Right ventricle myocardium superior (tissue), 1 donor: ENCODE measurements at places on chromosomes 6 and 20. TPM values are rescaled to one million over a fixed set of nuclear protein-coding genes. Genes with fewer than 3 reads are reported as not detected.
A peak's percentile ranks its signal among the peaks of the same experiment; 100 is the strongest.

CTSA gene
- total RNA-seq, result 113 TPM

SLC22A23 gene
- total RNA-seq, result 5.4 TPM

DNA sequence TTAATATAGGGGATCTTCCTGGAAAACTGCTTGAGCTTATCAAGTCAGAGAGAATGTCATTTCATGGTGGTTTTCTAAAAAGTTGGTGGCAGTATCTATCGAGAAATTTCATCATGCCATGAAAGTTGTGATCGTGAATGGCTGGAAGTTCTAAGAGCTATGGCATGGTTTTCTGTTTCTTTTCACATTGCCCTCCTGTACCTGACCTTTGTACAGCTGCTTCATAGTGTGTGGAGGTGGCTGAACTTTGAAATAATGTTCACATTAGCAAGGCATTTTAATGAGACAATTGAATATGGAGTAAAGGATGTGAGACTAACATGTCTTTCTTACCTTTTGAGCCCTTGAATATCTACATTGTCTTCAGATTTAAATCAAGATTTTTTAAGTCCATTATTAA lies 278.2 kb upstream of the ID4 start:
- DNase-seq, result no peak

BPIFA1 gene
- not detected for total RNA-seq

GRCh38 chr6:53042112-53042511 lies 23.1 kb upstream of the FBXO9 start:
- DNase-seq, result no peak

- peak; percentile 41 for DNase-seq
These were observed 386.4 kb upstream of the MMS22L start for GRCh38 chr6:97669191-97670031.

DNA sequence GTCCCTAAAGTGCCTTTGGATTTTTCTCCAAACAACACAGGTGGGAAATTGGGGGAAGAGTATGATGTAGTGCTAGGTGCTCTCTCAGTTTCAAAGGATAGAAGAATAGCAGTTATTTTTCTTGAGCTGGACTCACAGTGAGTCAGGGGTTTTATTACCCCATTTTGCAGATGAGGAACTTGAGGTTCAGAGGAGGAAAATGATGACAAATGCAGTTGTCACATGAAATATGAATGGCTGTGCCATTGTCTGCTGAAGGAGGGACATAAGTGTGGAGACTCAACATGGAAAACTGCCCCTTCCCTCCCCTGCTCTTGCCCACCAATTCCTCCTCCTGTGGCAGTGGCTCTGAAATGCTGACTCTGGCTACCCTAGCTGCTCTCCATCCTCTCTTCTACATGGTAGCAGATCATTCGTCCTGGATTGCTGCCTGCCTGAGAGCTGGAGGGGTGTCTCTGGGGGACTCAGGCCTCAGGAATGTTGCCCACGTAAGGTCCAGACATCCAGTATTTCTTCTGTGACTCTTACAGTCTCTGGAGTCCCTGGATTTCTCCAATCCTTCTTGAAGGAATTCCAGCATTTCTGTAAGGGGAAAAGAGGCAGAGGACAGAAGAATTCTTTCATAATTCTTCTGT lies 37.6 kb upstream of the EPB41L1 start:
- no peak for DNase-seq

MBOAT1 gene
- total RNA-seq, result 5.2 TPM

PXDC1 gene
- 24.3 TPM for total RNA-seq

DNA sequence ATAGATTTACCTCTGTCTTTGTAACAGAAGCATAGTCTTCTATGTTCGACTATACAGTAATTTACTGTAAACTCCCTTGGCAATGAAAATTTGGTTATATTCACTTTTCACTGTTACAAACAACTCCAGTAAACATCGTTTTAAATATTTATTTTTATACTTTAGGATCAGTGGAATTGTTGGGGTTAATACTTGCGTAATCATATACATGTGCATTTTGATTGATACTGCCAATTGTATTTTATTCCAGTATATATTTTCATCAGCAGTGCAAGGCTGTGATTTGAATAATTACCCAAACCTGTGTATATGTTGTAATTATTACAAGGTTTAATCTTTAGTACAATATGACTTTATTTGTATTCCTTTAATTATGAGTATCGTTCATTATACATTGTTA lies 255.7 kb downstream of the ARID1B start:
- DNase-seq, result no peak

BEND3 gene
- total RNA-seq, result 1.5 TPM

GRCh38 chr6:37365791-37366190 lies 12.0 kb downstream of the RNF8 start:
- no peak for DNase-seq

OR12D3 gene
- total RNA-seq, result not detected

- DNase-seq, result no peak
These were observed 145.9 kb upstream of the FBXL4 start for GRCh38 chr6:99093456-99094190.

- DNase-seq, result no peak
These were observed 444.0 kb upstream of the SLC35B3 start for GRCh38 chr6:8879334-8879733.

FILIP1 gene
- total RNA-seq, result 160 TPM

GRCh38 chr6:151005896-151006632 lies 140.6 kb downstream of the MTHFD1L start:
- DNase-seq, result no peak

MSH5 gene
- 1.8 TPM for total RNA-seq

TNNC2 gene
- total RNA-seq, result 0.43 TPM
